Cerebellar nuclear complex (tissue), 1 donor: ENCODE measurements at places on chromosomes 16 and 17.

- no peak for DNase-seq
Observed at GRCh38 chr16:59729613-59730012, 995.5 kb upstream of the GOT2 start.

DNA sequence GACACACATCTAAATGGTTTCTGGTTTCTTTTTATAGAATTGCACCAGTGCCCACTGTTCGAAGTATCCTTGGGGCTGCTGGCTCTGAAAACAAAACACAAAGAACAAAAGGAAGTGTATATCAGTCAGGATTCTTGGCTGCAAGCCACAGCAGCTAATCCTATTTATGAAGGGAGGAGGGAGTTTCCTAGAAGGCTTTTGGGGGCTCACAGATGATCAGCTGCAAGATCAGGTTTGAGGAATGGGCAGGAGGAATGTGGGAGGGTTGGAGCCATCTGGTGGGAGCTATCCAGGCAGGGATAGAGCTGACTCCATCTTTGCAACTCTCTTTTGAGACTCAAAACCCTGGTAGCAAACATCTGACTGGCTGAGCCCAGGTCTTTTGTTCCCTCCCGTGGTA lies 118.3 kb upstream of the EEF2KMT start:
- no peak for DNase-seq

DNA sequence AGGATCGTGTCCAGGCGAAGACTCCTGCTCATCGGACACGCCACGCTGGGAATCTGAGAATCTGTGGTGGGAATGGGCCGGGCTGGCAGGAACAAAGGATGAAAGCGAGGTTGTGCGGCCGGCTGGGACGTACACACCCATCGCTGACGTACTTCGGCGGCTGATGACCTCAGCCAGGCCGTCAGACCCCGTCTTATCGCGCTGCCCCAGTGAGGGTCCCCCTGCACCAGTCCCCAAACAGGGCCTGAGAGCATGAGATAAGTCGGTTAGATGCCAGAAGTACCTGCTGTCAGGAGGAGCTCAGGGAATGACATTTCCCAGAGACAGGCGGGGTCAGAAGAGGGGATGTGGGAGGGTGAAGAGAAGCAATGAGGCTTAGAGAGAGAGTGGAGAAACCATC lies 16.0 kb upstream of the SP6 start:
- no peak for DNase-seq

DNA sequence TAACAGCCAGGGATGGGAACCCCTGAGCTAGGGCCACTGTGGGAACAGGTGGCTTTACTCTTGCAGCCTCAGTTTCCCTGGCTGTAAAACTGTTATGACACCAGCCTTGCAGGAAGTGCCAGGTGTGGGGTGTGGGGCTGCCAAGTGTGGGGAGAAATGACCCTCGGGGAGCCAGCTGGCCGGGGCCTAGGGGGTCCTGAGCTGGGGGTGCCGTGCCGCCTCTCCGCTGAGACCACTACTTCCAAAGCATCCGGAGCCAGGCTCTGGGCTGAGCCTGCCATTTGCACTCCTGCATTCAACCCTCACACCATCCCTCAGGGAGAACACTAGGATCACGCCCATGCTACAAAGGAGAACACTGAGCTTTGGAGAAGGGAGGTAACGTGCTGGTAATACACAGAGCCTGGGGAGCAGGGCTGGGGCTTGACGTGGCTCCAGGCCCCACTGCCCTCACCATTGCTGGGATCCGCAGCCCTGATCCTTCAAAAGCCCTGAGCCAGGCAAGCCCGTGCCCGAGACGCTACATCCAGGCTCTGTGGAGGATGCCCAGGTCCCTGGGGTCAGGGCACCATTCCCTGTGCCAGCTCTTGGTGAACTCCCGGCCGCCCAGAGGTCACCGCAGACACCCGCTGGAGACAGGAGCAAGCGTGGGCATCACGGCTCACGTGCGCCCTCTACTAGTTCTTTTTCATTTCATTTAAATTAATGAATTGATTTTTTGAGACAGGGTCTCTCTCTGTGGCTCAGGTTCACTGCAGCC lies 28.8 kb upstream of the GINS2 start:
- DNase-seq, result peak; percentile 34

DNA sequence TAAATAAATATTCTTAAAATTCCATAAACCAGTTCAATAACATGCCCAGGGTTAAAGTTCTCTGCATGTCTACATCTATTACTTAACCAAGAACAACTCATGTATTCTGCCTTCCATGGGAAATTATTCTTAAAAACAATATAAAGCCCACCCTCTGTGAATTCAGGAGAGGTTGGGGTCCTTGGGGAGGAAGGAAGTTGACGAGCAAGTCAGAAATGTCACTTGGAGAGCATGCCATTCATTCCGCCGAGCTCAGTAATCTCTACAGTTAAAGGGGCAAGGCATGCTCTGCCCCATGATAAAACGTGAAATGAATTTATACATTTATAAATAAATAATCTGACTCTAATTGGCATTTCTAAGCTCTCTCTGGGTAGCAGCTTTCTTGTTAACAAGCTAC lies 405.1 kb downstream of the TOX3 start:
- no peak for DNase-seq

GRCh38 chr17:2181206-2181896 lies 122.2 kb downstream of the SMG6 start:
- peak; percentile 59 for DNase-seq

DNA sequence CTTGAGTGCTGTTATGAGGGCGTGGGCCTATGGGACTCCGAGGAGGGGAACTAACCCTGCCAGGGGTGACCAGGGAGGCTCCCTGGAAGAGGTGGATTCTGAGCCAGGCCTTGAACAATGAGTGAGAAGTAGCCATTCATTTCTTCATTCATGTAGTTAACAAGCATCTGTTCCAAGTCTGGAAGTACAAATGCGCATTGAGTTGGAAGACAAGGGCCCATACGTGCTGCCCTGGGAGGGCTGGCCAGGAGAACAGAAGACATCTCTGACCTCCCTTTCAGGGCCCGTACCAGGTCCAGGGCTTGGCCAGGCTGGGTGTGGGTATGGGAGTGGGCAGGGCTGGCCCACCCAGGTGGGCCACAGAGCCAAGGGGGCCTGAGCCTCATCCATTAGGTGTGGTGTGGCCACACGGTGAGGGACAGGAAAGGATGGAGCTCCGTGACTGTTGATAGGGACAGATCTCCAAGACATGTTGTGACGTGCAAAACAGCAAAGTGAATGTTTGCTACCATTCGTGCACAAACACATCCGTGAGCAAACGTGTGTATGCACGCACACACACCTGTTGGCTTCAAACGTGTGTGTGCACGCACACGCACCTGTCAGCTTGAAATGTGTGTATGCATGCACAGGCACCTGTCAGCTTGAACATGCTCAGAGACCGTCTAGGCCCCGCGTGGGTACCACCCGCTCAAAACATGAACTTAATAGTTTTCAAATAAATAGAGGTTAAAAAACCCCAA lies 46.8 kb downstream of the ZDHHC7 start:
- no peak for DNase-seq

- DNase-seq, result no peak
Observed at GRCh38 chr16:66695471-66695934, 1.0 kb downstream of the CMTM4 start.

DNA sequence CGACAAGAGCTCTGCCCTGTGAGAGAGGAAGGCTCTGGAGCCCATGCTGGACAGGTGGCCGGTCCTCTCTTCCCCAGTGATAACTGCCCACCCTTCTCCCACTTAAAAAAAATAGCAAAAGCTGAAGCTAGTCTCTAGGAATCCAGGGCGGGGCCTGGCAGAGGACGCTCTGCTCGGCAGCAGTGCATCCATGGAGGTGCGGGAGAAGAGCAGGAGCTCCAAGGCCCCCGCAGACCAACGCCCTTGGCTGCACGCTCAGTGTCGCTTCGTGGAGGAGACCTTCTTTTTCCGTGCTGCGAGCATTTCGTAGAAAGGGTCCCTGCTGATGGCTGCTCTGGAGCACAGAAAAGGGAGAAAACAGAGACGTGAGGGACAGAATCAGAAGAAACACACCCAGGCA lies 98.6 kb upstream of the DNAH17 start:
- no peak for DNase-seq

DNA sequence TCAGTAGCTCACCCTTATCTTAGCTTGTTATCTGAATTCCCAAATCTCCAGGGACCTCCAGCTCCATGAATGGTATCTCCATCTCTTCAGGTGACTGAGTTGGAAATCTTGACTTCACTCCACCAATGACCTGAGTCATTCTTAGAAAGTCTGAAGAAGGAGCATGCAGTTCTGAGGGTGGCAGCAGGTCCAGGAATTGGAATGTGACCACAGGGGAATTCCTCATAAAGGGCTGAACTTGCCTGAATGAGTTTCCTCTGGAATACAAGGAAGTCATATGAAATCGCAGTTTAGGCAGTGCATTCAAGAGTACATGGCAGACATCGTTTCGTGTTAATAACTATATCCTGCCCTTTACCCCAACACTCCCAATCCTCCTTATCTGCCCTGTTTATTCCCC lies 12.5 kb upstream of the PYY start:
- no peak for DNase-seq

GRCh38 chr17:14950686-14951085 lies 314.4 kb downstream of the PMP22 start:
- DNase-seq, result no peak

DNA sequence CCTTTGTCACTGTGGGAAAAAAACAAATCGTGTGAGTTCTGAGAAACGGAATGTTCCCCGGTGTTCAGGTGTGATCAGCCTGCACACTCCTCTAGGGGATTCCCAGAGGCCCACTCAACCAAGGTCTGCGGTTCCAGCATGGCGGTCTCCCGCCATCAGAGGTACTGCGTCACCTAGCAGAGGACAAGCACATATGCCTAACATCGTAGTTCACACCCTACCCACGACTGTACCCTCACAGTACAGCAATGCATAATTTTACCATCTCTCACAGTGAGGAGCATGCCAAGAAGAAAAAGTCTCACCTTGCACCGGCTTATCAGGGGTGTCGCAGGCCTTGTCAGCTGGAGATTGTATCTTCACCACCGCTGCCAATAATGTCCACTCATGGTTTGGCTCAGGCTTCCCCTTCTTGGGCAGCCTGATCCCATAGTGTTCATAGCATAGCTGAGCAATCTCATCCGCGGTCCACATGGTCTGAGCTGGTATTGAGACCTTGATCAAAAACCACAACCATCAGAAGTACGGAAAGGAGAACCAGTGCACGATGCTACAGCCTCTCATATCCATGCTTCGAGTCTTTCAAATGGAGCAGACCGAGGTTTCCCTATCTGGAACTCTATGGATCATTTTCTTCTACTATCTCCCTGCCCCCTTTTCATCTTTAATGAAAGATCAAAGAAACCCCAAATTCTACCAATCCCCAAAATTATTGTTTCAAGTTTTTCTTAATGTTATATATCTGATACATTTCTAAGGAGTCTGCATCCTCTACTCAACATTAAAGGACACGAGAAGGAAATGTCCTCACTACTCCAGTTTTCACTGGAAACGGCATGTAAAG lies 2.5 kb downstream of the ADAT1 start:
- no peak for DNase-seq

DNA sequence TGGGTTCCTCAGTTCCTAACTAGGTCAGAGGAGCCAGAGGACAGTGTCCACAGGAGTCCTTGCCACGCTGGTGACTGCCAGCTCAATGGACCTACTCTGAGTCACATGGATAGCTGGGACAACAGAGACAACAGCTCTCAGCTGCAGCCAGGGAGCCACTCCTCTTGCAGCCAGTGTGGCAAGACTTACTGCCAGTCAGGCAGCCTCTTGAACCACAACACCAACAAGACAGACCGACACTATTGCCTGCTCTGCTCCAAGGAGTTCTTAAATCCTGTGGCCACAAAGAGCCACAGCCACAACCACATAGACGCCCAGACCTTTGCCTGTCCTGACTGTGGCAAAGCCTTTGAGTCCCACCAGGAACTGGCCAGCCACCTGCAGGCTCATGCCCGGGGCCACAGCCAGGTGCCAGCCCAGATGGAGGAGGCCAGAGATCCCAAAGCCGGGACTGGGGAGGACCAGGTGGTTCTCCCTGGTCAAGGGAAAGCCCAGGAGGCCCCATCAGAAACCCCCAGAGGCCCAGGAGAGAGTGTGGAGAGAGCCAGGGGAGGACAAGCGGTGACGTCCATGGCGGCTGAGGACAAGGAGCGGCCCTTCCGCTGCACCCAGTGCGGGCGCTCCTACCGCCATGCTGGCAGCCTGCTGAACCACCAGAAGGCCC lies 6.7 kb downstream of the ZNF646 start:
- DNase-seq, result no peak

GRCh38 chr16:50742576-50743200 lies 802 bp downstream of the CYLD start:
- DNase-seq, result no peak

DNA sequence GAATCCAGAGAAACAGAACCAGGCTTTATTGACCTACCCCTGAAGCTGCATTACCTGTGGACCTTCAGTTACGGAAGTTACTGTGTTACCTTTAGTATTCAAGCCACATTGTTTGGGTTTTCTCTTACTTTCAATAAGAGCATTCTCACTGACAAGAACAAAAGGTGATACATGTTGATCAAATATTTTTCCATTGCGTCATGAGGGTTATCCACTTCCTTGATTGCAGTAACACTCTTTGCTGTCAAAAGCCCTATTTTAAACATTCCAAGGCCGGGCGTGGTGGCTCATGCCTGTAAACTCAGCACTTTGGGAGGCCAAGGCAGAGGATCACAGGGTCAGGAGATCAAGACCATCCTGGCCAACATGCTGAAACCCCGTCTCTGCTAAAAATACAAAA lies 28.6 kb upstream of the PAFAH1B1 start:
- DNase-seq, result no peak

DNA sequence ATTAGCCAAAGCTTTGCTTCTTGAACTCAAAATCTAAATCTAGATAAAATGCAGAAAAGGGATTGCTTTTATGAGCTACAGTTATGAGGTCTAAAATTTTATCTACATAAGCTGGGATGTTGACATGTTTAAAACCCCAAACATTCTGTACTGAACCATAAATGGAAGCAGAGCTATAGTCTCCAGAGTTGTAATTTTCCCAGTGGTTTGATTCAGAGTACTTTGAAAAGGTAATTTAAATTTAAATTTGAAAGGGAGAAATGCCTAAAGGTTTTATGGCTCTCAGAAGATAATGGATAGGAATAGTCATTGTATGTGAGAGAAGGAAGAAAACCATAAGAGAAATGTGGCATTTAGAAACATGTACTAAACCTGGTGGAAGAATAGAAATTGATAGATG lies 163.2 kb downstream of the PPM1E start:
- DNase-seq, result no peak

- no peak for DNase-seq
Observed at GRCh38 chr17:40577611-40578065, 12.4 kb upstream of the CCR7 start.
